ENCODE measurements at places on chromosomes 5 and 9. TPM values are rescaled to one million over a fixed set of nuclear protein-coding genes. Genes with fewer than 3 reads are reported as not detected.

DNA sequence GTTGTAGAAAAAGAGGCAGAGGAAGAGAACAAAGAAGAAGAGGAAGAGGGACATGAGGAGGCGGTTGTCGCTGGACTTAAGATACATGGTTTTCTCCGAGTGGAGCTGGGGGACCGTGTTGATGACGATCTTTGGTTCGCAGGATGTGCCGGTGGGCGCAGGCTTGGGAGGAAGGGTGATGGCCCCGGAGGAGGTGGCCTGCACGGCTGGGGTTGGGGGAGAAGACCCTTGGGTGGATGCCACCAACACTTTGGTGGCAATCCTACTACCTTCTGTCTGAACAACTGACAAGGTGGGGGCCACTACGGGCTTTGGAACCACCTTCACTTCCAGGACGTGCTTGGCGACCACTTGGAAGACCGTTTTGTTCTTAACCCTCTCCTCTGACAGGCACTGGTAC is 60.7 kb downstream of the SECISBP2 start:
- no peak for DNase-seq

DNA sequence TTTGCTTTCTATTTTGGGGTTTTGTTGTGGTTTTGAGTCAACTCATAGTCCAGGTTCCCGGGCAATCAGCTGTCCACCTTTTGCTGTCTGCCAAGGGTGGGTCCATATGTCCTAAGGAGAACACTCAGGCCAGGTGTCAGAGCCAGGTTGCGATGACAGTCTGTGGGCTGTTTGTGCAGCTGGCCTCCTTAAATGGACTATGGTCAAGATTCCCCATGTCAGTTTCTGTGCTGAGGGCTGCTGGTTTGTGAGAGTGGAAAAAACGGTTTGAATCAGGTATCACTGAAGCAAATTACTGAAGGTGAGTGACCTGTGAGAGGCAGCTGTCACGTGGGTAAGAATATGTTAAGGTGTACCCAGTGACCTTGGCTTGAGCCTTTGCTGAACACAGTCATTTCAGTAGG is 33.0 kb downstream of the SNX30 start:
- no peak for DNase-seq

- DNase-seq = no peak
Observed at GRCh38 chr5:100424017-100424416, 111.2 kb upstream of the FAM174A start.

GRCh38 chr5:172600571-172600970 is 40.5 kb upstream of the NEURL1B start:
- no peak for DNase-seq

GRCh38 chr9:34375901-34376595 is 650 bp downstream of the MYORG start:
- no peak for DNase-seq

DNA sequence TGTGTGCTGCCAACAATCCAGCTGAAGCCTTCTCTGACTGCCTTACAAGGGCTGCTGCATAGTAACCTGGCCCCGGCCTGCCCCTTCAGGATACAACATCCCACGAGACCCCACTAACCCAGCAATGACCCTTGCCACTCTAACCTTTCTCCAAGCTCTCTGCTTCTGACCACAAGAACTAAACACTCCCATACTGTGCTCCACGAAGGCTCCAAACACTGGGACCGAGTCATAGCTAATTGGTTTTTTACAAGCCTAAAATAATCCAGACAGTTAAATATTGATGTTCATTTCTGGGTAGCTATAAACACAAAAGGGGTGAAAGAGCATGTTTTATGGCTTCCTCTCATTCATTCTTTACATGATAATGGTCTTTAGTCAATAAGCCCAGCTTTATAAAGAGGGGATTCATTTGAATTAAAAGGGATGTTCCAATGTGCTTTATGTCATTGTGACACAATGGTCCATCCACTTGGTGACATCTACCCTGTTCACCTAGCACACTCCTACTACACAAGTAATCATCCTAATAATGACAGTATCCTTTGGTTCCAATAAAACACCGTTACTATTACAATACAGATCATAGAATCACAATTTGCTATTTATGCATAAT is 16.2 kb upstream of the TLE4 start:
- DNase-seq = peak; percentile 36

DNA sequence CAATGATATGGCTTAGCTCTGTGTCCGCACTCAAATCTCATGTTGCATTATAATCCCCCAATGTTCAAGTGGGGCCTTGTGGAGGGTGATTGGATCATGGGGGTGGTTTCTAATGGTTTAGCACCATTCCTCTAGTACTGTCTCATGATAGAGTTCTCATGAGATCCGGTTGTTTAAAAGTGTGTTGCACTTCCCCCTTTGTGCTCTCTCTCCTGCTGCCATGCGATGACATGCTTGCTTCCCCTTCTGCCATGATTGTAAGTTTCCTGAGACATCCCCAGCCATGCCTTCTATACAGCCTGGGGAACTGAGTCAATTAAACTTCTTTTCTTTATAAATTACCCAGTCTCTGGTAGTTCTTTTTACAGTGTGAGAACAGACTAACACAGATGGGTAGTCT is 427.1 kb downstream of the CHSY3 start:
- no peak for DNase-seq

BAAT gene
- total RNA-seq = not detected

ANKRD18A gene
- not detected for total RNA-seq

INSL6 gene
- not detected for total RNA-seq

BARX1 gene
- not detected for total RNA-seq

SLC12A7 gene
- 23.9 TPM for total RNA-seq

RBM27 gene
- total RNA-seq = 20.3 TPM

AHRR gene
- 6.2 TPM for total RNA-seq

ARHGEF37 gene
- total RNA-seq = 5.3 TPM

Data from fibroblast of lung (primary cell).